Activated naive CD4-positive, alpha-beta T cell treated with anti-CD3 and anti-CD28 coated beads for 36 hours (primary cell): ENCODE measurements at places on chromosomes 5 and 9. TPM values are rescaled to one million over a fixed set of nuclear protein-coding genes. Genes with fewer than 3 reads are reported as not detected.

DNA sequence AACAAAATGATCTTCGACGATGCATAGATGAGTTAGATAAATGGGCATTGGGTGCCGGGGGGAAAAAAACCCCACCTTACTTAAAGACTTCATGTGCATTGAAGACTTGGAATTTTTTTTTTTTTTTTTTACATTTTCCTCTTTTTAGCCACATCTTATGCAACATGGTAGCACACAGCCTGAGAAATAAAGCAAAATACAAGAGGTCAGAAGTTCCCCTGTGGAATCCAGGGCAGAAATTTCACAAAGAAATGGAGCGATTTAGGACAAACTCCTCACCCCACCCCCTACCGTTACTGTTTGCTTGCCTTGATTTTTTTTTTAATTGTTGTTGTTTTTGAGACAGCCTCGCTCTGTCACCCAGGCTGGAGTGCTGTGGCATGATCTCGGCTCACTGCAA is 153.2 kb downstream of the GOLPH3 start:
- DNase-seq = no peak

DNA sequence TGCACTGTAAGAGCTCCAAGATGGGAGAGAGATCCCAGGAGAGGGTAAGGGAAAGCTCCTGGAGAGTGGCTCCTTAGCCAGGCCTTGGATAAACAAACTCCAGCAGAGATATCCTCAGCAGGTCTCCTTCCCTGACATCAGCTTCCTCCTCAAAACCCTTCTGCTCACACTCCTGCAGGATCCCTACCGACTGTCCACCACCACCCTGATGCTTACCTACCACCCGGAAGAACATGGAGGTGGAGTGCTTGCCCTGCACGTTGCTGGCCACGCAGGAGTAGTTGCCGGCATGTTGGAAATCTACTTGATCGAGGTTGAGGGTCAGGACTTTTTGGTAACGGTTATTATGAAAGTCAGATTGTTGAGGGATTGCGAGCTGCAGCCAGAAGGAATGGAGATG is 9.3 kb downstream of the CSF1R start:
- DNase-seq = no peak

GRCh38 chr9:27537027-27537435 is 7.4 kb upstream of the MOB3B start:
- no peak for DNase-seq

GRCh38 chr5:149886692-149887470 is 57.7 kb downstream of the PDE6A start:
- DNase-seq = no peak

DNA sequence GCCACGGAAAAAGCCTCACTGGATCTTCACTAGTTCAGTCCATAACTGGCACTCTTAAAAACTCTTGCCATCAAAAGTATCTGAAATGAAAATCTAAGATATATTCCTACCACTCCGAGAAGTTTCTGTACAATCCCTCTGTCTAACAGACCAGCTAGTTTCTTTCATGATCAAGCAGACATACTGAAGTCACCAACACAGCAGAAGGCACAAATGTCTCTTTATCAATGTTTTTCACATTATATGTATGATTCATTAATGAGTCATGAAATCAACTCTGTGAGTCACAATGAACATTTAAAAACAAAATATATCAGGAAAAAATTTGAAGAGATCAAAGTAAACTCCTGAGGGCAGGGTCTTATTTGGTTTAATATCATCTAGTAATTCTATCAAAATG is 50.8 kb downstream of the F2R start:
- DNase-seq = no peak

- DNase-seq = no peak
These were observed 150.3 kb downstream of the AUH start for GRCh38 chr9:91211414-91211813.

DNA sequence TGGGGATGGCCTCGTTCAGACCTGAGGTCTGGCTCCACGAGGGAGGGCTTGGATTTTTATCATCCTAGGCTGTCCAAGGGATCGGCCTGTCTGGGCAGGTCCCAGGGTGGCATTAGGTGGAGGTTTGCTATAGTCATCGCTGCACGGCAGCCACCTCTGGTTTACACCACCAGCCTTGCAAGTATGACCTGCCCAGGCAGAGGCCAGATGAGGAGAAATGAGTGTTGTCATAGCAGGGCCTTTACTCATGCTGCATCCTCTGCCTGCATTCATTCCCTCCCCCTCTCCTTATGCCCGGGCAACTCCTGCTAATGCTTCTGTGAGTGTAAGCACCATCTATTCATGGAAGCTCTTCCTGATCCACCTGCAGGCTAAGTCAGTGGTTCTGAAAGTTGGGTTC is 15.3 kb upstream of the NDST1 start:
- DNase-seq = no peak

GRCh38 chr5:160657068-160657507 is 194.9 kb downstream of the ATP10B start:
- DNase-seq = no peak

- no peak for DNase-seq
These were observed 1.8 kb upstream of the RNF44 start for GRCh38 chr5:176538989-176539384.

GRCh38 chr5:148248894-148249293 is 10.6 kb downstream of the MARCOL start:
- DNase-seq = no peak

GRCh38 chr5:1212881-1213280 is 11.5 kb downstream of the SLC6A19 start:
- DNase-seq = no peak

Gene PGM5
- not detected for total RNA-seq

Gene ADGRV1
- not detected for total RNA-seq
